DMS79 (cell line): ENCODE measurements at places on chromosomes 1 and 21.
A peak's percentile ranks its signal among the peaks of the same experiment; 100 is the strongest.

DNA sequence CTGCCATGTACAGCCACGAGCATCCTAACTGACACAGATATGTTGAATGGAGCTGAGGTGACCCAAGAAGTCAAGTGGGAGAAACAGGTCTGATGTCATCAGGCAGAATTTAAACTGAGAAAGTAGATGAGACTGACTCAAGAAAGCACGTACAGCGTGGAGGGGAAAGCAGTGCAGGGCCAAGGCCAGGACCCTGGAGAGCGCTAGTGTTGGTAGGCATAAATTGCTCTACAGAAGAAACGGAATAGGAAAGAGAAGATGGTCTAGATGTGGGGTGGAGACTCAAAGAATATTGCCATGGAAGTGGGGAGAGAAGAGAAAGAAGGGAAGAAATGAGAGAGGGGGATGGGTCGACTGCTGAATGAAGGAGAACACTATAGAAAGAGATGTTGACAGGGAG is 45.3 kb upstream of the GJB5 start:
- DNase-seq, result no peak

- DNase-seq, result peak; percentile 60
Observed at GRCh38 chr1:94541246-94542087, at the start of gene F3. Gene F3 (minus strand): TSS chr1:94541759. CDS start chr1:94541636, 123 bp downstream.

GRCh38 chr1:2081326-2081885 is 31.2 kb downstream of the PRKCZ start:
- no peak for DNase-seq

DNA sequence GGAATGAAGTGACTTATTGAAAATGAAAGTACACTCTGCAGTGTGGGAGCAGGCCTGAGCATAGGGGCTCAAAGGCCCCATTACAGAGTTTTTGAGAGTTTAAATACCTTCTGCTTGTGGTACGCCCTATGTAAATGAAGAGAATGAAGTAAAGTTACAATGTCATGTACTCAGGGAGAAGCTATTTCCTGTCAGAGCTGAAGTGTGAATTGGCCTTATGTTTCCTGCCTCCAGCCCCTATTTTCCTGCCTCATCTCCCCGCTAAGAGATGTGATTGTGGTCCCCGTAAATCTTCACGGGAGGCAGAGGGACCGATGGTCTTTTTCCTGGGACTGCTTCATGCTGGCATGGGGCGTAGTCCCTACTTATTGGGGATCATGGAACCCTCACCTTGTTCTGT is 2.5 kb upstream of the ZNF683 start:
- DNase-seq, result no peak

GRCh38 chr1:67898033-67898726 is 64.9 kb upstream of the GNG12 start:
- DNase-seq, result no peak

DNA sequence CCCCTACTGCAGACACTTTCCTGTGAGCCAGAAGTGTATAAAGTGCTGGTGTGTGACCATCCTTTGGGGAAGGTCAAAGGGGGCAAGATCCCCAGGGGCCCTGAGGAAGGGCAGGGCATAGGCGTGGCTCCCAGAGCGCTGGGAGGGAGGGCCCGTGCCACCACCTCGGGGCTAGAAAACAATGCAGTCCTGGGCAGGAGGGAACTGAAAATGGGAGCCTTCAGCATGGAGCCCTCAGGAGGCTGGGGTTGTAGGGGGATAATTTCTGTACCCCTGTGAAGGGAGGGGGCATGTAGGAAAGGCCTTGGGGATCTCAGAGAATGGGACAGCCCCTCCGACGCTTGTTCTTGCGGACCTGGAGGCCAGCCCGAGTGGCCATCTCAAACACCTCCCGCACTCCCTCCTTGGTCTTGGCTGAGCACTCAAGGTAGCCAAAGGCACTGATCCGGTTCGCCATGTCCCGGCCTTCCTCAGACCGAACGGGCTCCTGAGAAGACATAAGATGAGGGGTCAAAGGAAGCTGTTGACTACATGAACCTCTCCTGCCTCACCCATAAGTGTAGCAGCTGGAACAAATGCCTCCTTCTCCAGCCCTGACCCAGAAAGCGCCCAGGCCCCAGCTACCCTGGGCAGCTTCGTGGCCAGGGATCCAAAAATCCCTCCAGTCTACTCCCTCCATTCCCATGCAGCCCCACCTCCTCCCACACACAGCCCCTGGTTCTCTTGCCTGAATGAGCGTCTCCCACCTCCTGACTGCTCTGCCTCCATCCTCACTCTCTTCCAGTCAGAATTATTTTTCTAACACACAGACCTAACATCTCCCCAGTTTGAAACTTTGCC is 5.5 kb downstream of the RHOC start:
- DNase-seq, result no peak

DNA sequence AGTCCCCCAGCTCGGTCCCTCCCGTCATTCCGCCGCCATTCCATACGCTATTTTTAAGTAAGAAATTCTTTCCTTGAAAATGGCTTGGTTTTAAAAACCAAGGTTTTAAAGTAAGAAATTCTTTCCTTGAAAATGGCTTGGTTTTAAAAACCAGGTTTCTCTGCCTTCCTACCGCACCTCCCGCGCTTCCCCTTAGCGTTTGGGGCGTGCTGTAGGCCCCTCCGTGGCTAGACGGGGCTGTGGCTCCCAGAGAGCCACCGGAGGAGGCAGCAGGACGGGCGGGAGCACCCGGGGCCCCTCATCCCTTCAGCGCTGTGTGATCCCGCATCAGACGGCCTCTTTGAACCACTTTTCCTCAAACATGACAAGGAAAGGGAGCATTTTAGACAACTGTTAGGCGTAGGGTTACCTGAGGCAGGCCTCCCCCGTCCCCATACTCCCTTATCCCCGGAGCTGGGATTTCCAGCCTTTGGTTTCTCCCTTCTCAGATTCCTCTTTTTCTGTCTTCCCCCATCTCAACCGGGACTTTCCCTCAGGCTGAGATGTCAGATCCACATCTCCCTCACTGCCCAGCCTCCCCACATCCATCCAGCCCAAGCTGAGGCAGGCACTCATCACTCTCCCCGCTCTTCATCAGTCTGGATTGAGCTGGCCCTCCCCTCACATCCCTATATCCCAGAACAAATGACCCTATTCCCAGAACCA is 541 bp upstream of the CD58 start:
- no peak for DNase-seq

DNA sequence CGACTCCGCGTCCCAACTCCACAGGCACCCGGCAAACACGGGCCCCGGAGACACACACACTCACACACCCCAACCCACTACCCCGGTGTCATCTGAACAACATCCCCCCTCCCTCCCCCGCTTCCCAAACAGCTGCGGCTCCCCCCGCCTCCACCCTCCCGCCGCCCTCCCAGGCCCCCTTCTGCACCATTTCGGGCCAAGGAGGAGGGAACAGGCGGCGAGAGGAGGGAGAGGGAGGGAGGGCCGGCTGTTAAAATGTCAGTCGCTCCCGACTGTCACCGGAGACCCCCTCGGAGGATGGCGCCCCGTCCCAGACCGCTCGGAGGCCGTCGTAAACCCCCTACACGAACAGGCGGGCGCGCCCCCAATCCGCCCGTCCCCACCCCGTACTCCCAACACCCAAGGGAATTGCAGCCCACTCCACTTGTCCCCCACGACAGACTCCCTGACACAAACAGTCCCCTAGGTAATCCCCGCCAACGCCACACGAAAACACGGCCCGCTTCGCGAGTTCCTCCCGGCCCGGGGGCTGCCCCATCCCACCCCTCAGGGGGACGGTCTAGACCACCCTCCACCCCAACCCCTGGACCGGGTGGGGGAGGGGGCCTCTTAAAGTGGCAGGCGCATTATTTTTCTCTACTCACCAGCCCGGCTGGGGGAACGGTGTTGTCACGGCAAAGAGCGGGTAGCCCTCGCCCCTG is 583 bp downstream of the MEF2D start:
- no peak for DNase-seq

GRCh38 chr1:196960854-196961253 is 16.5 kb upstream of the CFHR5 start:
- no peak for DNase-seq

- no peak for DNase-seq
Observed at GRCh38 chr1:37476087-37476452, 1.7 kb downstream of the ZC3H12A start.

- no peak for DNase-seq
Observed at GRCh38 chr21:35046880-35047229, 2.2 kb downstream of the RUNX1 start.

GRCh38 chr1:43067977-43068751 is 103.9 kb downstream of the EBNA1BP2 start:
- peak; percentile 15 for DNase-seq

GRCh38 chr1:171290621-171291020 is 23.4 kb upstream of the FMO4 start:
- no peak for DNase-seq

DNA sequence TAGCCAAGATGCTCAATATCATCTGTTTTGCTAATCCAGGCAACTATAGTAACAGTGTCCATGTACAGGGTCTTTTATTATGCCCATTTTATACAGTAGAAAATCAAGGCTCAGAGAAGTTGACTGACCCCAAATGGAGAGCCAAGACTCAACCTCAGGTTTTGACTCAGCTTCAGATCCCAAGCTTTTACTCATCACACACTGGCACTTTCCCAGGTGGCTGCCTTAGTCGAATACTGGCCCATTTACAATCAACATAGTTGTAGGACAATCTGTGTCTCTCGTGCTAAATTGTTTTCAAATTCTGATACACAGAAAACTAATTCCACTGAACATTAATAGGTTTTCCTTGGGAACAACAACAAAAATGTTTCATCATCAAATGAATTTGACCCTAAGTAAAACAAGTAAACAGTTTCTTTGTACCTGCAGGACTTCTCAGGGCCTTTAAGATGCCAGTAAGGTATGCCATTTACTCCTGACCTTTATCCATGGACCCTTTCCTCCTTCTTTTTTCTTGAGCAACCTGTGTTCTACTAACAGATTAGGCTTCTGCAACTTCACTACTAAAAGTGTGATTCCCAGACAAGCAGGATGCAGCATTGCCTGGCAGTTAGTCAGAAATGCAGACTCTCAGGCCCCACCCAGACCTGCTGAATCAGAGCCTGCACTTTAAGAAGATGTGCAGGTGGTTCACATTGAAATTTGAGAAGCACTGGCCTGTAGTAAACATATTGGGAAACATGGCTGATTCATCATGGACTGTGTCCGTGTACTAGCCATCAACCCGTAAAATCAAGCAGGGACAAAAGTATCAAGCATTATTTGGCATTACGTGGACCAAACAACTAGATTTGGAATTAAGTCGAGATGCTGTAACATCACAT is 128.8 kb downstream of the RRAGC start:
- no peak for DNase-seq
